ENCODE measurements at places on chromosomes 13 and 19.

- DNase-seq, result no peak
Observed at GRCh38 chr13:79686441-79686840, 205.5 kb downstream of the NDFIP2 start.

GRCh38 chr13:76732367-76732766 lies 153.8 kb downstream of the KCTD12 start:
- DNase-seq, result no peak

DNA sequence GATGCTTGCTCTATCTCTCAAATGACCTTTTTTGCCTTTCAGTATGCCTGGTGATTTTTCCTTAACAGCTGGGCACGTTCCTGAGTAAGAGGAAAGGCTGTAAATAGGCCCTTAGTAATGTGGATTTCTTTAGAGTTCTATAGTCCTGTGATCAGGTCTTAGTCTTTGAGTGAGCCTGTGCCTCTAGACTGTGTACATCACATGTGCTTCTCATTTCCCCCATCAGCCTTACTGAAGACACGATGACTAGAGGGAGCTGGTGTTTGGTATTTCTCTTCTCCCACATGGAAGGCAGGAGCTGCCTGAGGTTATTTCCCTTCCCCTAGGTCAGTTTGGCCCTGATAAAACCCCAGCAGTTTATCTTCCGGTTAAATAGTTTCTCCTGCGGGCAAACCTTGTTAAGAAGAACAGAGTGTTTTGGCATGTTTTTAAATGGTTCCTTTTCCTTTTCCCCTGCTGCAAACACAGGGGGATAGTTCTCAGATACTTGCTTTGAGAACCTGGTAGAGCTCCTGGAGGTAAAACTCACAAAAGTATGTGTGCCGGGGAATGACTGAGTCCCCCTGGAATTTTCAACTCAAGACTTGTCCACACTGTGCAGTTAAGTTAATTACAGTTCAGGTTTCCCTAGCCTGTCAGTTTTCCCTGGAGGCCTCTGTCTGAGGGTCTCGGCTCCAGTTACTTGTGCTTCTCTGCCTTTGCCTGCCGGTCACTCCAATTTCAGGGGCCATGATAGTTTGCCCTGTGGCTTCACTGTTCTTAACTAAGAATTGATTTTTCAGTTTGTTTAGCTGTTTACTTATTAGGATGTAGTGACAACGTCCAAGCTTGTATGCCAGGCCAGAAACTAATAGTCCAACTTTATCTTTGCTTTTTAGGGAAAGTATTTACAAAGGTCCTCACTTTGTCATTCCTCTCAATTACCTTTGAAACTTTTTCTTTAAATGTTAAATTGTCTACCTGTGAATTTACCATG lies 94.4 kb downstream of the URI1 start:
- no peak for DNase-seq

DNA sequence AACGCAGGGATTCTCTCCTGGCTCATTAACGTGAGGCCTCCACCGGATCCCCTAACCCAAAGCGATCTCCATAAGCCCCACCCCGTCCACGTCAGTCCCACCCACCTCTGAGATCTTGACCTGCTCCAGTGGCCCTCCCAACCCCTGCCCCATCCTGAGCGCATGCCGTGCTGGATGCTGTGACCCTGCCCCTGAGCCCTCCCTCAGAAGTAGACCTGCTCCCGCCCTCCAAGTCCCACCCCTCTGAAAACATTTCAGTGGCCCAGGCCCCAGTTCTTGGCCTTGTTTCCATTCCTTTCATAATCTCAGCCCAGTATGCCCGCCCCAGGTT lies 19.9 kb downstream of the LMTK3 start:
- DNase-seq, result no peak

DNA sequence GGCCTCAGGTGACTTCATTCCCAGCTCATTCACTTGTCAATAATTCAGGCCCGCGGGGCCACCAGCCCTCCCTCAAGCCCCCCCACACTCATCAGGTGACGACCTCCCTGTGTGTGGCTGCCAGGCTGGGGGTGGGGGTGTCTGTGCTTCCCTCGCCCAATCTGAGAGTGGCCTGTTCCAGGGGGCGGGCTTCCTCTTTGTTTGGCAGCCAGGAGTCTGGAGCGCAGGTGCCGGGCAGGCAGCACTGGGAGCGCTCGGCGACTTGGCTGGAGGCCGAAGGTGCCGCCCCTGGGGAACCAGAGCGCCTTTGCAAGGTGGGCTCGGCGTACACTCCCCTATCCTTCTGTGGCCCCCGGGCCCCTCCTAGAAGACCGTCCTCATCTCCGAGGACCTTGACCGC lies 5.4 kb upstream of the ZNF98 start:
- DNase-seq, result no peak

GRCh38 chr19:7674010-7675005 lies 2.6 kb upstream of the MCEMP1 start:
- peak; percentile 37 for DNase-seq

- no peak for DNase-seq
Observed at GRCh38 chr13:99367106-99367616, 60.0 kb upstream of the GPR183 start.

Data from activated naive CD4-positive, alpha-beta T cell treated with Interleukin-2 at 50 U/mL for 16 hours (primary cell).